ENCODE measurements at places on chromosomes 7 and 10.
A peak's percentile ranks its signal among the peaks of the same experiment; 100 is the strongest.

GRCh38 chr7:27420702-27421101, 178.1 kb downstream of the EVX1 start:
- DNase-seq = no peak

DNA sequence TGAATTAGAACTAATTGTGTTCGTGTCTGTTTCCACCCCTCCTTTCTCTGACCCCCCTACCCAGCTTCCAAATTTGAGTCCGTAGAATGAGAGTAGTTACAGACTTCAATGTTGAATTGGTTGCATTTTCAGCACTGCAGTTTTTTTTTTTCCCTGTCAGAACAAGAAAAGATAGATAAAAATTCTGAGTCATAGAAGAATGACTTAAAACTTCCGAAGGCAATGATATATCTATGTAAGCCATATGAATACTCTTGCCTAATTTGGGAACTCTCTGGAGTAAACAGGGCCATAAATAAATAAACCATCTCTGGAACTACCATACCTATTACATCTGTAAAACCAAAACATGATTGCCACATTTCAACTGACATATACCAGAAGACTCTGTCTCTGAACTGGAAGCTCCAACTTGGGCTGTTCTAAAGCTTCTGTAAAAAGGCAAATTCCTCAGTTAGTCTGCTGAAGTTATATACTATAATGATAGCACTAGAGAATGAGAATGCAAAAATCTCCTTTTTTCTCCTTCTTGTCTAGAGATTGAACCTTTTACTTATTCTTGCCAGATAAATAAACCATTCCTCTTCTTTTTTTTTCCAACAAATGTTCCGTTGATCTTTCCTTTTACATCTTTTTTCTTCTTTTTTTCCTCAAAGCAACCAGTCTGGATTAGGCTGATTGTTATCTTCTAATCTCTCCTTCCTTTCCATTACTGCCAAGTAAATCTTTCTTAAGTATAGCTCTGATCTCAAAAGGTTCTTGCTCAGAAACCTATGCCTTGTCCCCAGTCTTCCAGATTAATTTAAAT, 23.5 kb downstream of the VCL start:
- DNase-seq = peak; percentile 54

DNA sequence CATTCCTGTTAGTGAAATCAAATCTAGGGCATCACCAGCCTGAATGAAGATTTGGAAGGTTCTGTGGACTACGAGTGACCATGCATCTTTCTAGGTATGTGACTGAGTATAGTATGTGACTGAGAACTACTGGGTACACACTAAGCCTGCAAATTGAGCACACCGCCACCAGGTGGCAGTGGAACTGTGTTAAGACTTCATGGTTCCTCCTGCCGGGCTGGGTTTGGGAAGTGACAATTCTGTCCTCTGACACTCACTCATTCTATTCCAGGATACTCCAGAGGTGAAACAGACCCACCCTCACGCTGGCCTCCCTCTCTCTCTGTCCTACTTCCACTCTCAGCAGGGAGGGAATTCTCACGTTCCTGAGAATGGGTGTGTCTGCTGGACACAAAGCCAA, 84.0 kb upstream of the TMEM248 start:
- DNase-seq = no peak

GRCh38 chr10:103548006-103548405, 54.5 kb downstream of the NEURL1 start:
- no peak for DNase-seq

DNA sequence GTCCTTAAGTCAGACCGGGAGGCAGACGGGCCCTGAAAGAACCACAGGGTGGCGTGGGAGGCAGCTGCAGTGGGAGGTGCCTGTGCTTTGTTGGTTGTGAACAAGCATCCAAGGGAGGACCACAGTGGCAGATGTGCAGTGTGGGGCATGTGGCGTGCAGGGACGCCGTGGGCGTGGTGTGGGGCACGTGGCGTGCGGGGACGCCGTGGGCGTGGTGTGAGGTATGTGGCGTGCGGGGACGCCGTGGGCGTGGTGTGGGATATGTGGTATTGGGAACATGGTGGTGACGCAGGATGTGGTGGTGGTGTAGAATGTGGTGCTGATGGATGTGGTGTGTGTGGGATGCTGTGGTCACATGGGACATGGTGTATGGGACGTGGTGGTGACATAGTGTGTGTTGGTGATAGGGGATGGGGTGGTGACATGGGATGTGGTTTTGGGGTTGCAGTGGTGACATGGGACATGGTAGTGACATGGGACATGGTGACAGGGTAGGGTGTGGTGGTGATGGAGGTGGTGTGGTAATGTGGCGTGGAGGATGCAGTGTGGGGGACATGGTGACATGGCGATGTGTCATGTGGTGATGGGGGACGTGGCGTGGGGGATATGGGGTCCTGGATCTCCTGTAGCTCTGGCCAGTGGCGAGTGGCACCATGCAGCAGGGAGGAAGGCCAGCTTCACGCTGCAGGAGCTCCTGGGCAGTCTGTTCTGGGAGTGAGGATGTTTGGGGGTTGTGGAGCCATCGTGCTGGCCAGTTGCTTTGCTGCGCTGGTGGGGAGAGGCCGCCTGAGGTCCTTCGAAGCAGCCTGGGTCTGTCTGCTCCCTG, 78.8 kb downstream of the INPP5A start:
- no peak for DNase-seq

GRCh38 chr10:59177031-59177797, 771 bp downstream of the PHYHIPL start:
- DNase-seq = peak; percentile 47
